ENCODE measurements at places on chromosomes 12 and 14. TPM values are rescaled to one million over a fixed set of nuclear protein-coding genes. Genes with fewer than 3 reads are reported as not detected.

GRCh38 chr12:22477894-22478287 is 66.5 kb downstream of the C2CD5 start:
- DNase-seq, result no peak

GRCh38 chr12:52566847-52567291 is 6.8 kb downstream of the KRT74 start:
- DNase-seq, result no peak

DNA sequence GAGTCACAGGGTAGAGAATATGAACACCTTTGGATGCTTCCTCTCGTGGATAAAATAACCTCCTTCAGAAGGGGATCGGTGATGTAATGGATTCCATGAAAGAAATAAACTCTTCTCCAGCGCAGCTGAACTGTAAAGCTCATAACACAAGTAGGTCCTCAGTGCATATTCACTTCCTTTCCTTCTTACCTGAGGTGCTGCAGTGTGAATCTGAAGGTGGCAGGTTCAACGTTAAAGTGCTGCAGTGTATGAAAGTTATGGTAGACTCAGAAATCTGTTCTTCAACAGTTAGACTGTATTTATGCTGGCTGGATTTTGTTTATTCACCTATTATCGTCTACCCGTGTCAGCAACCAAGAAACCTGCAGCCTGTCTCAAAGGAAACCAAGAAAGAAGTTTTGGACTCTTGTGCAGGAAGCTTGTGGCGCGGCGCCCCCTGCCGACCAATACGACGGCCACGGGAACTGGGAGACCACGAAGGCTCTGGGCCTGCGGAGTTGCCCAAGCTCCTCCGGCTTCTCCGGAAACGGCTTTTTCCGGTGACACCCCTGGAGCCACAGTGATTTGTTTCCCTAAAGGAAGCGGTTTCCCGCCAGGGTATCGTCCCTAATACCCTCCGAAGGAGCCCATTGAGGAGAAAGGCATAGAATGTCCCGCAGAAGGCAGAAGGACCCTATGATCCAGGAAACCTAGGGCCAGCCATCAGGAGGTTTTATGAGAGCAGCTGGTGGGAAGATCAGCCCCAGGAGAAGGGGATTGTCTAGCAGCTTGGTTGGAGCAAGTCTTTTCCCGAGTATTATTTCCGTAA is 17.6 kb upstream of the RNASE3 start:
- peak; percentile 69 for DNase-seq

GRCh38 chr12:22366181-22366580 is 31.7 kb upstream of the ST8SIA1 start:
- no peak for DNase-seq

NGB gene
- not detected for total RNA-seq

GPR137C gene
- total RNA-seq, result 1.2 TPM

MYH6 gene
- not detected for total RNA-seq

PRICKLE1 gene
- total RNA-seq, result 9.4 TPM
